Pancreas (tissue), 10 donors: ENCODE measurements at places on chromosomes 16 and 17. TPM values are rescaled to one million over a fixed set of nuclear protein-coding genes. Genes with fewer than 3 reads are reported as not detected.
A peak's percentile ranks its signal among the peaks of the same experiment; 100 is the strongest.

The DLX3 gene
- total RNA-seq: 0.32 TPM

- DNase-seq: peak; percentile 46
Observed at GRCh38 chr16:28975158-28975599, 601 bp downstream of the SPNS1 start.

GRCh38 chr16:24203675-24204074 lies 52.5 kb upstream of the CACNG3 start:
- no peak for DNase-seq

The KRTAP4-4 gene
- not detected for total RNA-seq

DNA sequence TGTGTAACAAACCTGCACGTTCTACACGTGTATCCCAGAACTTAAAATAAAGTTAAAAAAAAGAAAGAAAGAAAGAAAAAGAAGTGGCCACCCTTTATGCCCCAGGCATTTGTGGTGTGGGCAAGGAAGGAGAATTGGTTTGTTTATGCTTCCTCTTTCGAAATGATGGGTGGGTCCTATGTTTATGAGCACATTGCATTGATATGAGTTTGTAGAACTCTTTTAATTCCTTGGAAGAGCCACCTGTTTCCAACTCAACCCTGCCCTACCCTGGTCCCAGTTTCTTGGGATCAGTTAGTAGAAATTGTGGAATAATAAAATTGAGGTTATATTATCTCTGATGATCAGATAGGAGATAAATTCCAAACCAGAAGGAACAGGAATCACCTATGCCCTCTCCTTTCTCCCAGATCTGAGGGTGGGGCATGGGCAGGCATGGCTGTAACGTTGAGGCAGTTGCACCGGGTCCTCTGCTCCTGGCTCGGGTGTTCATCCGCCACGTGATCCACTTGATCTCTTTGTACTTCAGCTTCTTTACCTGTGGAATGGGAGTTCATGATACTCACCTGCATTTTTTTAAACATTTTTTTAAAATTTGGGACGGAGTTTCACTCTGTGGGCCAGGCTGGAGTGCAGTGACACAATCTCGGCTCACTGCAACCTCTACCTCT lies 15.9 kb downstream of the CHAD start:
- no peak for DNase-seq

The CCL11 gene
- total RNA-seq: 0.43 TPM

The DOC2B gene
- 13.6 TPM for total RNA-seq

DNA sequence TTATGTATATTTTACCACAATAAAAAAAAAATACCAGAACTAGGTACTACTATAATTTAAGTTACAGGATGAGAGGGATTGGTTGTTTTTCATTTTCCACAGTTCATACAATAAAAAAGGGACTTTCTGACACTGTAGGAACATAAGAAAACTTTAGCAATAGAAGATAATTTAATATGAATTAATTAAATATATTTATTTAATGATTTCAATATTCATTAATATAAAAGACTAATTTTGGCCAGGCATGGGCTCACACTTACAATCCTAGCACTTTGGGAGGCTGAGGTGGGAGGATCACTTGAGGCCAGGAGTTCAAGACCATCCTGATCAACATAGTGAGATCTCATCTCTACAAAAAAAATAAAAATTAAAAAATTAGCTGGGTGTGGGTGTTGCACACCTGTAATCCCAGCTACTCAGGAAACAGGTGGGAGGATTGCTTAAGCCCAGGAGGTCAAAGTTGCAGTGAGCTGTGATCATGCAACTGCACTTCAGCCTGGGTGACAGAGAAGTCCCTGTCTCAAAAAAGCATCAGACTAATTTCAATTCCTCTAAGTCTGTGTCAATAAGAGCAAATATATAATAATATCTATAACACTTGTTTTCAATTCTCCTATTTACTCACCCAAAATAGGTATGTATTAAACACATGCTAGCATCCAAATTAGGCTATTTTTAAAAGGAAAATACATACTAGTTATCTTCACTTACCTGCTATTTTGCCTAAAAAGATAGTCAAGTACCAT lies 79.6 kb downstream of the BRIP1 start:
- DNase-seq: no peak

DNA sequence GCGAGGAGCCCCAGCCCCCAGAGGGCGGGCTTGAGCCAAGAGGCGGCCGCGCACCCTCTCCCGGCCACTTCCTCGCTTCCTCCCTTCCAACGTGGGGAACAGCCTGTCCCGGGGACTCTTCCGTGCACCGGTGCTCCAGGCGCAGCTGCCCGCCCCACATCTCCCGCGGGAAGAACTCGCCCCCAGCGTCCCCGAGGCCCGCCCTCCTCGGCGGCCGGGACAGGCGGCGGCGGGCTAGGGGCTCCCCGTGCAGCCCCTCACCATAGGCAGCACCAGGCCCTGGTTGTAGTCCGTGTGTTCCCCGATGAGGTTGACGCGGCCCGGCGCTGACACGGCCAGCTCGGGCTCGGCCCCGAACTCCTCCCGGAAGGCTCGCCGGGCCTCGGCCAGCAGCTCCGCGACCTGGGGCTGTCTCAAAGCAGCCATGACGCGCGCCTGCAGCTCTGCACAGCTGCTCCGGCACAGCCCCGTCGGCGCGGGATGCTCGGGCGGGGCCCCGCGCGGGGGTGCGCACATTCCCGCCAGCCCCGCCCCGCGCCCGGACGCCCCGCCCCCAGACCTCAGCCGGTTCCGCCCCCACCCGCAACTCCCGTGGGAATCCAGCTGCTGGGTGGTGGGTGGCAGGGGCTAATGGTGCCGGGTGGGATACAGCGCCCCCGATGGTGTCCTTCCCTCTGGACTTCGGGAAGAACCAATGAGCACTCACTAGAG lies at the start of gene GALK1:
Gene GALK1 (minus strand): TSS at position 482 of the 711 bp plus-strand sequence. CDS start 56 bp downstream, at position 426.
- peak; percentile 69 for DNase-seq

- DNase-seq: no peak
Observed at GRCh38 chr16:27421961-27422740, 20.2 kb downstream of the IL21R start.

- DNase-seq: no peak
Observed at GRCh38 chr16:23071196-23072083, 77.8 kb downstream of the USP31 start.

- DNase-seq: no peak
Observed at GRCh38 chr16:11327277-11328171, 17.7 kb upstream of the RMI2 start.

DNA sequence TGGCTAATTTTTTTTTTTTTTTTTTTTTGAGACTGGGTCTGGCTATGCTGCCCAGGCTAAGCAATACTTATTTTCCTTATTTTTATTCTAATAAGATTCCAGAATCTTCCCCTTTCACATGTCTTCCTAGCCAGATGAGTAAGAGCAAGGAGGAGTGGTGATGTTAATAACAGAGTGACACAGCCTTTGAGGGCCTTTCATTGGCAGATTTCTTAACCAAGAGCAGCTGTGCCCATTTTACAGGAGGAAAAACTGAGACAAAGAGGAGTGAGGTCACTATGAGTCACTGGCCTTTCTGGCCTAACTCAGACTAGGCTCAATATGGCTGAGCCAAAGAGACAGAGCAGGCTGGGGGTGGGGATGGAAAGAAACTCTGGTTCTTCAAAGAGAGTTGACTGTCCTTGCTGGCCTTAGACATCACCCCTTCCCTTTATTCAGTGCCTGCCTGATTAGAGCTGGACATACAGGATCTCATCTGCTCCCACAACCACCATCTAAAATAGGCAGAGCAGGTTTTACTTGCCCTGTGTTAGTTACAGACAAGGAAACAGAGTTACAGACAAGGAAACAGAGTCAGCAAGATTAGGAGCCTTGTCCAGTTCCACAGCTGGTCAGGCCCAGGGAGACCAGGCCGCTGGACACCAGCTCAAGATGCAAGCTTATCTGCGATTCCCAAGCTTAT lies 50.0 kb upstream of the TOB1 start:
- peak; percentile 22 for DNase-seq

The KREMEN2 gene
- 0.32 TPM for total RNA-seq

- no peak for DNase-seq
Observed at GRCh38 chr16:68764862-68765261, 27.8 kb downstream of the CDH1 start.

The LITAF gene
- 29.3 TPM for total RNA-seq
